ENCODE measurements at places on chromosomes 6 and 20. TPM values are rescaled to one million over a fixed set of nuclear protein-coding genes. Genes with fewer than 3 reads are reported as not detected.

DNA sequence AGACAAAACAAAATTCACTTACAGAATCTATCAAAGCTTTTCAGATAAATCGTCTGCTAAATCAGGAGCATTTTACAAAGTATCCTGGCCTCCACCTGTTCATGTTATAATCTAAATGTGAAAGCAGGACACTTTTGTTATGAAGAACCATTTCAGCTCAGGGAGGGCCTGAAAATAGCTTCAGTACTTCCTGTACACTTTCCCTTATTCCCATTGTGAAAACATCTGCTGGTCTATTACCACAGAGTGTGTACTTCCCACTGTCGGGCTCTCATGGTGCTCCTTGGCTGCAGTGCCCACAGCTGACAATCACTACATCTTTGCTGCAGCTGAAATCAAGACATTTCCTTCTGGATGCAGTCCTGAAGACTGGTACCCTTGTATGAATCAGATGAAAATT, 128.1 kb downstream of the OPRM1 start:
- H3K36me3 ChIP-seq = peaks cover 7% of the 10 kb centered on the region
- H3K4me1 ChIP-seq = peaks cover 52% of the 10 kb centered on the region
- no peaks in the 10 kb centered on the region for H3K27me3 ChIP-seq
- H3K27ac ChIP-seq = no peak overlapping the region
- H3K4me3 ChIP-seq = no peak overlapping the region

The ENPP5 gene
- 1.4 TPM for total RNA-seq

DNA sequence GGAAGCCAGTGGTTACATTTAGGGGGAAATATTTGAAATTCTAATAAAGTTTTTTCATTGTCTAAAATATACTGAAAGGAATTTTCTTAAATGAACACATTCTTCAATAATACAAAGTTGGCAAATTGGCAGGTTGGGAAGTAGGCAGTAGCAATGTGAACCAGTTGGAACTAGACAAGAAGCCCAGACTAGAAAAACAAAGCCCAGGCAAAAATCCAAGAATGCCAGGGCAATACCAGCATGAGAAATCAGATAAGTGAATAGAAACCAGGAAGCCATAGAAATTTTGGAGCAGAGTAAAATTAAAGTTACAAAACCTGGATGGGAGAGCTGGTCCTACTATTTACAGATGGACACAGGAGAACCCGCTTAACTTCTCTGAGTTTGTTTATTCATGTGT, 52.2 kb downstream of the TPBG start:
- no peaks in the 10 kb centered on the region for H3K4me1 ChIP-seq
- H3K27ac ChIP-seq = no peak overlapping the region
- H3K4me3 ChIP-seq = no peak overlapping the region
- H3K27me3 ChIP-seq = no peaks in the 10 kb centered on the region

The RIMS4 gene
- total RNA-seq = not detected

DNA sequence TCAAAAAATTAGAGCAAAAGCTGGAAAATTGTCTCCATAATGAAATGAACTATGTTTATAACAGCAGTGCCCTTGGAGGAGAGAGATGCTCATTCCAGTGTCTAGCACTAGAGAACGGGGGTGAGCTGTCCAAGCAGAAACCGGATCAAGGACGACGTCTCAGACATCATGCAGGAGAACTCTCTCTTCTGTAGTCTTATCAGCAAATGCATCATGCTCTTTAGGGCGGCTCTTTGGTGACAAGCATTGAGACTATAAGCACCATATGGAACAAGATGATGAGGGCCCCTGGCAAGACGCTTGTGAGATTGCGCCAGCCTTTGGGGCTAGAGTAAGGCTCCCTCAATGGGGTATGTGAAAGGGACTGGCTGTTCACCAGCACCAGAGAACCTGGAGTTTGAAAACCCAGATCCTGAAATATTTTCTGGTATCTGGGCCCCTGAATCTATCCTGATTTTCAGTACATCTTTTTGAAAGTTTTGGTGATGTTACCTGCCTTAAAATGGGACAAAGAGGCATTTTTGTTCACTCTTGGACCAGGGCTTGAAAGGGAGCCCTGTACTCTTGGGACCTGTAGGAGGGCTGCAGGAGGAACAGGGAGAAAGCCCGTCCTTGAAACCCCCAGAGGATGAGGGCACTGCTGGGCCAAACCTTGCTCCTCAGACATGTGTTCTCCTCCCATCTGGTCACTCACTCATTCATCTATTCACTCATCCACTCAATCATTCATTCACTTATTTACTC, 127.6 kb downstream of the TTLL2 start:
- no peak overlapping the region for H3K27ac ChIP-seq
- DNase-seq = no peak
- no peaks in the 10 kb centered on the region for H3K36me3 ChIP-seq
- no peaks in the 10 kb centered on the region for H3K27me3 ChIP-seq
- H3K4me3 ChIP-seq = no peak overlapping the region
- no peaks in the 10 kb centered on the region for H3K4me1 ChIP-seq

GRCh38 chr6:161200610-161201370, 73.1 kb downstream of the AGPAT4 start:
- no peaks in the 10 kb centered on the region for H3K36me3 ChIP-seq
- DNase-seq = no peak
- no peak overlapping the region for H3K4me3 ChIP-seq
- H3K27me3 ChIP-seq = no peaks in the 10 kb centered on the region
- H3K27ac ChIP-seq = no peak overlapping the region

GRCh38 chr6:164283574-164283973, 869.1 kb downstream of the QKI start:
- no peak for DNase-seq
- no peak overlapping the region for H3K4me3 ChIP-seq
- no peaks in the 10 kb centered on the region for H3K4me1 ChIP-seq
- no peaks in the 10 kb centered on the region for H3K36me3 ChIP-seq

The PCSK2 gene
- not detected for total RNA-seq

The LRFN2 gene
- total RNA-seq = 0.19 TPM

The SOX18 gene
- total RNA-seq = not detected
